Central memory CD8-positive, alpha-beta T cell (primary cell): ENCODE measurements at places on chromosomes 12 and 14.

DNA sequence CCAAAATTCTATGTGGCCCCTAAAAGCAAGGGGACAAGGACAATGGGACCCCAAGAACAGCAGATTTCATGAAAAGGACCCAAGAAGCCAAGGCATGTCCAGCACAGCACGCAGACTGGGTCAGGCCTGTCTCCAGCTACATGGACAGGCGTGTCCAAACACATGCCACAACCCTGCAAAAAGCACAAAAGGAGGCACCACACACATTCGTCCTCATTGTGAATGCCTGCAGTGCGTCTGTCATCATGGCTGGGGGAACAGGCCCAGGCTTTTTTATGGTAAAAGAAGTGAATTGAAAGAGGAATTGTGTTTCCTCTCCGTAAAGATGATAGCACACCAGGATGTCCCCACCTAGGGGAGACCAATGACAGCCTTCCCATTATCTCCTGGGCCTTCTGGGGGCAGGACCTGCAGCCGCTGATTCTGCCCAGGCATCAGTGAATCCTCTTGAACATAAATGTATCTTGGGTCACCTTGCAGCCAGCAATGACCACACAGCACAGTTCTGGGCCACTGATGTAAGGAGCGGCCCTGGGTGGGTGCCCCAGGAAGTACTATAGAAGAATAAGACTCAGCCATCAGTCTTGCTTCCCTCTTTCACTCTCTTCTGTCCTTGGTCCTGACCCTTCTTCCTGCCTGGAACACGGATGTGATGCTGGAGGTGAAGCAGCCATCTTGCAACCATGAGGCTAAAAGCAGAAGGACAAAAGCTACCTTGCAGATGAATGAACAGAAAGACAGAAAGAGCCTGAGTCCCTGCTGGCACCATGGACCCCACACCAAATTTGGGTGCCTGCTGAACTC, 29.8 kb upstream of the C14orf180 start:
- H3K36me3 ChIP-seq, result peaks cover 3% of the 10 kb centered on the region
- H3K27me3 ChIP-seq, result peaks cover 43% of the 10 kb centered on the region
- no peak overlapping the region for H3K4me3 ChIP-seq

DNA sequence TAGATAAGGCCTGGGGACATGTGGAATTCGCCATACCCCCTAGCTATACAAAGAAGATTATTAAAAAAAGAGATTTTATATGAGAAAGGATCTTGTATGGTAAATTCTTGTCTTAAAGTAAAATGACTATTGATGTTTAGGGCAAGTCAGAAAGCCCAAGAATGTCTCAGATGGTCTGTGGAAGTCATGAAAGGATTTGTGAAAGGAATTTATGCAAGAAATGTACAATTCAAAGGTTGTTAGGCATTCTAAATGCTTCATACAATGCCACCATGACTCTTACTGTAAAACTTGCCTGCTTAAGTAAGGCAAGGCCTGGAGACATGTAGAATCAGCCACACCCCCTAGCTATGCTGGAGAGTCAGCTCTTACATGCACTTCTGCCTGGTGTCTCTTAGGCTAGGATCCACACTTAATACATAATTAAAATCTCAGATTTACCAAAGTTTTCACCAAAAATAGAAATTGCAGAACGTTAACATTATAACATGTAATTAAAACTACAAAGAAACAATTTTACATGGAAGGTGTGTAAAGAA, 8.9 kb upstream of the ETNK1 start:
- H3K4me3 ChIP-seq, result no peak overlapping the region
- peaks cover 10% of the 10 kb centered on the region for H3K27me3 ChIP-seq
- H3K4me1 ChIP-seq, result no peaks in the 10 kb centered on the region

- no peaks in the 10 kb centered on the region for H3K36me3 ChIP-seq
- no peaks in the 10 kb centered on the region for H3K4me1 ChIP-seq
- H3K4me3 ChIP-seq, result no peak overlapping the region
- no peak overlapping the region for H3K27ac ChIP-seq
Measured at GRCh38 chr12:75623631-75624154, 112.3 kb upstream of the KRR1 start.

GRCh38 chr12:32134101-32134888, 27.6 kb downstream of the BICD1 start:
- no peak overlapping the region for H3K27ac ChIP-seq
- DNase-seq, result peak; percentile 18
- H3K27me3 ChIP-seq, result no peaks in the 10 kb centered on the region
- H3K4me1 ChIP-seq, result peaks cover 18% of the 10 kb centered on the region
- peaks cover 2% of the 10 kb centered on the region for H3K36me3 ChIP-seq

DNA sequence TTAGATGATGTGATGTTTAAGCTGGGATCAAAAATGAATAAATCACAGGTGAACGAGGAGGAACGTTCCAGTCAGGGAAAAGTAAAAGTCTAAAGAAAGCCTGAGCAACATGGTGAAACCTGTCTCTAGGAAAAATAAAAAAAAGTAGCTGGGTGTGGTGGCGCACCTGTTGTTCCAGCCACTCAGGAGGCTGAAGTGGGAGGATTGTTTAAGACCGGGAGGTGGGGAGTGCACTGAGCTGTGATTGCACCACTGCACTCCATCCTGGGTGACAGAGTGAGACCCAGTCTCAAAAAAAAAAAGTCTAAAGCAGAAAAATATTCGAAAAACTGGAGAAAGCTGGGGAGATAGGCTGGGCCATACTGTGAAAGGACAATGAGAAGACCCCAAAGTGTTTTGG, 39.2 kb upstream of the SOCS2 start:
- DNase-seq, result no peak
- peaks cover 10% of the 10 kb centered on the region for H3K27me3 ChIP-seq
- H3K4me3 ChIP-seq, result no peak overlapping the region
- H3K4me1 ChIP-seq, result peaks cover 10% of the 10 kb centered on the region
